A673 (cell line): ENCODE measurements at places on chromosomes 4 and X. TPM values are rescaled to one million over a fixed set of nuclear protein-coding genes. Genes with fewer than 3 reads are reported as not detected.

DNA sequence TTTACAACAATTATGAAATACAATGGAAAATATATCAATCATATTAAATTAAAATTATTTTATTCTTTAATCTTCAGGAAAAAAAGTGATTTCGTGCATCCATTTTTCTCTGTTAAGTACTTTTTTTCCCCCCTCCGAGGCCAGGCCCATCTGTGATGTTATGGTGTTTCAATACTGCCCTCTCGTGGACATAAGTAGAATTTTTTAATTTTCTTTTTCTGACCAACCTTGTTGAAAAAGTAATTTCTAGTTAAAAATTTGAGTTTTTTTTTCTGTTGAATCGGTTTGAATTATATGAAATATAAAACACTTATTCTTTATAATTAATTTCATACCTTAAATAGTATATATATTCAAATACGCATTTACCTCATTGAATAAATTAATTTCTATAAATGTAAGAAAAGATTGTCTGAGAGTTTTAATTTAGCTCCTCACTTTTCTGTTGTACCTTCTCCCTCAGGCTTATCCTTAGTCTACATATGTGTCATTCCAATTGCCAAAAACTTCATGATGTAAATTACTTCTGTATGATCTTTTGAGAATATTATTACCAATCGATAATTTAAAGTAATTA lies 175.8 kb upstream of the TECRL start:
- no peaks in the 10 kb centered on the region for H3K27me3 ChIP-seq
- no peak overlapping the region for H3K27ac ChIP-seq
- H3K4me3 ChIP-seq = no peak overlapping the region
- no peaks in the 10 kb centered on the region for H3K4me1 ChIP-seq
- peak; percentile 49 for DNase-seq

- no peaks in the 10 kb centered on the region for H3K4me1 ChIP-seq
- H3K27ac ChIP-seq = no peak overlapping the region
- H3K4me3 ChIP-seq = no peak overlapping the region
- no peak for DNase-seq
Measured at GRCh38 chrX:122203399-122203798, 980.7 kb upstream of the GRIA3 start.

- H3K27me3 ChIP-seq = no peaks in the 10 kb centered on the region
- DNase-seq = no peak
- no peak overlapping the region for H3K4me3 ChIP-seq
Measured at GRCh38 chrX:130071611-130072344, 38.5 kb downstream of the ELF4 start.

DNA sequence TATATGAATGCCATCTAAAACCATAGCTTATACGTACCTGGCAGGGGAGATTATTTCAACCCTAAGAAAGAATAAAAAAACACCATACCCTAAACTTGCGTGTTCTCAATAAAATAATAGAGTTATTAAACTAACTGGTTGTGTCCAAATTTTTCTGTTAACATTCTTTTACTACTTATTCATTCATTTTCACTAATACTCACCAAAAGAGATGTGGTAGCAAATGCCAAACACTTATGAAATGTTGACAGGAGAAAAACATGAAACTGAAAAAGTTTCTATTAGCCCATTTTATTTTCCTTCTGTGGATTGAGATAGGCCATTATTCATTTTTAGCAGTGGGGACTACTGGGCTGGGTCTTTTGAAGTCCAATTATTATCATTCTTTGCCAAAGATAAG lies 102.0 kb downstream of the TSPAN5 start:
- no peaks in the 10 kb centered on the region for H3K27me3 ChIP-seq
- H3K4me3 ChIP-seq = no peak overlapping the region
- peak overlapping the region; percentile 73 for H3K27ac ChIP-seq

DNA sequence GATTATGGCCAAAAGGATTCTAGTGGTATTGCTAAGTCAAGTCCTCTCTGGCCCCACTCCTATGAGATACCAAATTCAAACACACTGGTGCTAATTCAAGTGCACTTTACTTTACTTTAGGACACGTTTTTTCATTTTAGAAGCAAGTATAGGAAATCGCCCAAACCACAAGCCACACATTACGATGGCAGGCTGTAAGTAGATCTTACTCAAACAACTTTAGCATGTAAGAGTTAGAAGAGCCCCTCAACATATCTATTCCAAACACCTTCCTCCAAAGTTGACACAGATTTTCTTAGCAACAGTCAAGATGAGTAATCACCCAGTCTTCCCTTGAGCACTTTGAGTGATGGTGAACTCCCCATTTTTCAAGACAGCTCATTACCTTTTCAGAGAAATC lies 43.6 kb downstream of the DRD5 start:
- H3K4me3 ChIP-seq = no peak overlapping the region
- no peak for DNase-seq
- no peaks in the 10 kb centered on the region for H3K36me3 ChIP-seq
- no peak overlapping the region for H3K27ac ChIP-seq
- peaks cover 6% of the 10 kb centered on the region for H3K27me3 ChIP-seq

GRCh38 chr4:180330521-180330920 lies 1912.7 kb upstream of the TENM3 start:
- H3K27me3 ChIP-seq = no peaks in the 10 kb centered on the region
- no peaks in the 10 kb centered on the region for H3K4me1 ChIP-seq
- H3K4me3 ChIP-seq = no peak overlapping the region
- DNase-seq = no peak
- H3K27ac ChIP-seq = no peak overlapping the region
- no peaks in the 10 kb centered on the region for H3K36me3 ChIP-seq

The AKAP4 gene
- not detected in 2 replicates for total RNA-seq

The MAGEB2 gene
- not detected in 2 replicates for total RNA-seq

- no peak overlapping the region for H3K27ac ChIP-seq
- no peaks in the 10 kb centered on the region for H3K27me3 ChIP-seq
- H3K4me1 ChIP-seq = no peaks in the 10 kb centered on the region
- no peak overlapping the region for H3K4me3 ChIP-seq
- DNase-seq = no peak
Measured at GRCh38 chr4:16142598-16143310, 58.9 kb upstream of the PROM1 start.

The CCNB3 gene
- 2.0 and 2.6 TPM in 2 replicates for total RNA-seq
